Cardiac muscle cell (in vitro differentiated cells and primary cell): ENCODE measurements at places on chromosomes 6 and 20. TPM values are rescaled to one million over a fixed set of nuclear protein-coding genes. Genes with fewer than 3 reads are reported as not detected.

DNA sequence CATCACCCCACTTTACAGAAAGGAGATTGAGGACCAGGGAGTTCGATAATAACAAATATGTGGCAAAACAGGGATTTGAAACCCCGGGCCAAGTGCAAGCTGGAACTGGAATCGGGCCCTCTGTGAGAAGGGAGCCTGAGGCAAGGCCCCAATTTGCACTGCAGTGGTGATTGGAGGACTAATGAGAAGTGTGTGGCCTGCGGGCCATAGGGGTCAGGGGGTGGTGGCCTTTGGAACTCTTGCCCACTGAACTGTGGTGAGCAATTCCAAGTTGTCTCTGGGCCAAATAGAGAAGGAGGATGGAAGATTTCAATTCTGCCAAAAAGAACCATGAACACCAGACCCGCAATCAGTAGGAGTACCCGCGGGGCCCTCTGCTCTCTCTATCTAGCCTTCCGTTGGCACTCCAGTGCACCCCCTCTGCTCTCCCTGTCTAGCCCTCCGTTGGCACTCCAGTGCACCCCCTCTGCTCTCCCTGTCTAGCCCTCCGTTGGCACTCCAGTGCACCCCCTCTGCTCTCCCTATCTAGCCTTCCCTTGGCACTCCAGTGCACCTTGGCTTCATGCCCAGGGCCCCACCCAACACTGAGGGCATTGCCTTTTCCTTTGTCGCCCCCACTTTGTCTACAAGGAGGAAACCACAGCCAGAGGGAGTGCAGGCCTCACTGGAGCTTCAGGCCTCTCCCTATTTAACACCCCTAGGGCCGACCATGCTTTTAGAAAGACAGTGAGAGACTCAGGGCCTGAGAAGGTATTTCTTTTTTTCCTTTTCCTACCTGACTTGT, 6.0 kb upstream of the PTPRA start:
- DNase-seq = no peak

DNA sequence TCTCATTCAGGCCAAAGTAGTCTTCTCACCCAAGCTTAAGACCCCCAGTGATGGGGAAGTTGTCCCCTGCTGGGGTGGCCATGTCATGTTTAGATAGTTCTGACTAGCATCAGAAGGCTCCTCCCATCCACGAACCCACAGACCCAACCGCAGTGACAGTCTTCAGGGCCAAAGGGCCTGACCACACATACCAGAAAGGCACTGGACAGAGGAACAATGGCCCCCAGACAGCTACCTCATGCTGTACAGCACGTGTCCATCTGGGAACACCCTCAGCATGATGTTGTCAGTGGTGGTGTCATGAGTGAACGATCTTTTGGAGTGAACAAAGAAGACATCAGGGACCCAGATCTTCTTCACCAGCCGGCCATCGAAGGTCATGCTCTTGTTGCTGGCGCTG, 46.3 kb downstream of the GABRR2 start:
- no peak for DNase-seq

GRCh38 chr6:142845624-142846458, 99.1 kb downstream of the HIVEP2 start:
- peak; percentile 94 for DNase-seq

GRCh38 chr6:2900821-2901644, 2.1 kb downstream of the SERPINB9 start:
- DNase-seq = peak; percentile 37

- peak; percentile 25 for DNase-seq
Observed at GRCh38 chr6:29602564-29603361, 17.8 kb downstream of the OR2H2 start.

- DNase-seq = no peak
Observed at GRCh38 chr6:91822581-91822980, 1235.7 kb upstream of the MAP3K7 start.

DNA sequence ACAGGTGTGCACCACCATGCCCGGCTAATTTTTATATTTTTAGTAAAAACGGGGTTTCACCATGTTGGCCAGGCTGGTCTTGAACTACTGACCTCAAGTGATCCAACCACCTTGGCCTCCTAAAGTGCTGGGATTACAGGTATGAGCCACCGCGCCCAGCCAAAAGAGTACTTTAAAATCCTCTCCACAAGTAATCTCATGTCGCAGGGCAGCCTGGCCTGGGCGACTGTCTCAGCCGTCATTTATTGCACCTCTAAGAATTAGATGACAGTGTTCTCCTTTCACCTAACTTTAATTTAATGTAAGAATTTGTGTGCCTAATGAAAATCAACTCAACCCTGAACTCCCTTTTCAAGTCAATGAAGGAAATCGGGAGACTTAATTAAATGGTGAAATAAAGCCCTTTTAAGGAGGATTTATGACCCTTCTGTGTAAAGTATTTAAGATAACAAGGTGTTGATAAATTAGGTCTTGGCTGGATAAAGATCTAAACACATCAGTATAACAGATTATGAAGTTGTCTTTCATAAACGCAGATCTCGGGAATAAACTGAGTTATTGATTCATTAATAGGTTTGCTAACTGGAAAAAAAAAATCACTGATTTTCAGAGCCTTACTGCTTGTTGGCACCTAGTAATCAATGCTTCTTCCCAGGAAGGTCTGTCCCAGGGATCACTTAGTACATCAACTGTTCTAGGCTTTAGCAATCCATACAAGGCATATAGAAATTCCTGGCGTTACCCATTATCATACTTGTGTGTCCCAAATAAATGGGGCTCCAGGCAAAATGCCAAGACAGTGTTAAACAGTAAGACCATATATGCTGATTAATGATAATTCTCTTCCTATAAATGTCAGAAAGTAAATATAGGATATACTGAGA, 209.3 kb downstream of the GMDS start:
- DNase-seq = no peak

GRCh38 chr6:36563237-36563927, 16.1 kb upstream of the STK38 start:
- DNase-seq = peak; percentile 11

DNA sequence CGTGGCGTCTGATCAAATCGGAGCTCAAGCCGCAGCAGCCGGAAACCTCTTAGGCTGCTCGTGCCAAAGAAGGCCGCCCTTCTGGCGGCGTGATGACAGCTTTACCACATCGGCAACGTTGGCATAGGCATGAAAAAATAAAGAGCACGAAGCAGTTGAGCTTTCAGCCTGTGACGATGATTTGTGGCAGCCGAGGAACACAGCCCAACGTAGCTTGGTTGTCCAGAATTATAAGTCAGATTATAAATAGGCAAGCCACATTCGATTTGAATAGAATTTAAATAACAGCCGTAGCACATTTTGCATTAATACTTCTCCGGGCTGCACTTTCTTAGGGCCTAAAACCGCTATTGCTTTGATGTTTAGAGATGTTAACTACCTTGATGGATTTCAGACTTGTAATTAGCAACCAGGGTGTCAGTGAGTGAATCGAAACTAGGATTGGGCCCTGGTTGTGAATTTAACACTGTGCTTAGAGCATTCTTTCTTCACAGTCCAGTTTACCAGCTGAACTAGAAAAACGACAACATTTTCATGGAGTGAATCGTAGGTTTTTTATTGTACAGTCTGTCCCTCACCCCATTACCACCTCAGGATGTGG, 864 bp upstream of the BCLAF1 start:
- DNase-seq = peak; percentile 95

- no peak for DNase-seq
Observed at GRCh38 chr6:164859816-164860215, 449.6 kb downstream of the C6orf118 start.

GRCh38 chr6:3957321-3957720, 108.1 kb downstream of the FAM50B start:
- DNase-seq = no peak

DNA sequence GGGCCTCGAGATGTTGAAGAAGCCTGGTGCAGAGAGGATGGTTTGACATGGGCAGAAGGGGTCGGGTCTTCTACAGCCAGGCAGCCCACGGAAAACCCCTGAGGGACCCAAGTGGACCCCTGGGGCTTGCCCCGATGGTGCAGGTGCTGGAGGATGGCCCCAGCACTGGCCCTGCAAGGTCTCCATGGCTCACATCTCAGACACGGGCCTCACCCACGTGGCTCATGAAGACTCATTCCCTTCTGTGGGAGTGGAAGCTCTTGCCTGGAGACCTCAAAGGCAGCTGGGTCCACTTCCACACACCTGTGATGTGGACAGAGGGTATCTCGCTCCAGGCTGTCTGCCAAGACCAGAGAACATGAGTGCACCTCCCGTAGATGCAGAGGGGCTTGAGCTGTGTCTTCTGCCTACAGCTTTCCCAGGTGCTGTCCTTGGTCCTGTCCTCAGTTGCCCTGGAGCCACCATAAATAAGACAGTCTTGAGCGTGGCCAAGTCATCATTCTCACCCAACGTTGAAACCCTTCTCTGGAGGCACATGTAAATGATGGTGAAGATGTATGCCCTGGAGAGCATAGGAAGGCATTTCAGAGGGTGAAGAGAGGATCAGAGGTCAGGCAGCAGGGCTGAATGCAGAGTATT, 108.0 kb downstream of the SYNDIG1 start:
- DNase-seq = peak; percentile 27

GRCh38 chr6:125356884-125357283, 55.1 kb upstream of the HDDC2 start:
- no peak for DNase-seq

DNA sequence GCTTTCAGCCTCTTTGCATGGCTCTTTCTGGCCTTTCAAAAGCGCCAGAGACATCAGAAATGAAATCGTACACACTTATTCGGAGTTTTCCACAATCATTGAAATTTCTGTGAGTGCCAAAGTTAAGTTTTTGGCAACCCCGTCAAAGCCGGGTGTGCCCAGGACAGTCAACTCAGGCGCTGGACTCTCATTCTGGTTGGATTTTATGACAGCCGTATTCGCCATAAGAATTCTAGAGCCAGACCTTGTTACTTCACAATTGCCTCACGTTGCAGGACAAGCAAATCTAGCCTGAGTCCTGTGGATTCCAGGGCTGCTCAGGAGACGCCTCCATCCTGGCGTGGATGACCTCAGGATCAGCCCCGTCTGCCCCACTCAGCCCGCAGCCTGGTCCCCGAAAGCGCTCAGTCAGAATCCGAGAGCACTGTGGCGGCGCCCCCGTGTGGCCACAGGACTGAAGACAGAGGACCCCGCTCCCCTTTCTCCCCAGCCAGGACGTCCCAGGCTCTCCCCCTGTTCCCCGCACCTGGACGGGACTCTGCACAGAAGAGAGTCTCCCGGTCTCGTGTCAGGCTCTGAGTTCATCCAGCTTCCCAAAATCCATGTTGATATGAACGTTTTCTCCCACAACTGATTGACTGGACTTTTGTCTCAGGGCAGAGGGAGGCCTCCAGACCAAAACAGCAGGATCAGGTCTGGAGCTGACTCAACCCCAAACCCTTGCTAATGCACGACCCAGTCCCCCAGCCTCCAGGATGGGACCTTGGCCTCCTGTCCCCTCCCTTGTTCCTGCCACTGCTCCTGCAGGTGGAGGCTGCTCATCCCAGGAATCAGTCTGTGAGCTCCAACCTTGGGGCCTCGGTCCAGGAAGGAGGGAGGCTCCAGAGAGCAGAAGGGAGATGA, 38.2 kb downstream of the MICA start:
- DNase-seq = peak; percentile 72

- DNase-seq = no peak
Observed at GRCh38 chr6:8321671-8322404, 113.5 kb downstream of the SLC35B3 start.

DNA sequence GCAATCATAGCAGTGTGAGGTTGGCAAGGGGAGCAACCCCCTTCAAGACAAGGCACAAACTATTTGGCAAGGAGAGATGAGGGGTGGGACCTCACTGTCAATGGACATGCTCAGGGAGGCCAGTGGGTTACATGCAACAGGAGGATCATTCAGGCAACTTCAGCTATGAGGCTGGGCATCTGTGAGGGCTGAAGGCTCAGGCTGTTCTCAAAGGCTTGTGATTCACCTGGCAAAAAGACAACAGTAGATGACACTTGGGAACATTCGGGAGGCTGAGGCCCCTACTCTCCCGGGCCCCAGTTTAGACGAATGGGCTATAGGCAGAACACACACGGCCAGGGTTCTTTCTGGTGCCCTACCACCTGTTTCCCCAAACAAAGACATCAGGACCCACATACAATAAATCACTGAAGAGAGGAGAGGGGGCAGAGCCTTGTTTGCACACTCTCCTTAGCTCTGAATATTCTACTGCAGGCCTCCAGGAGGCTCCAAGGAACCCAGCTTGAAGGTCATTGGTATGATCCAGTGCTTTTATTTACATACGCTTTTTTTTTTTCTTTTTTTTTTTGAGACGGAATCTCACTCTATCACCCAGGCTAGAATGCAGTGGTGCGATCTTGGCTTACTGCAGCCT, 7.9 kb downstream of the TUBB start:
- DNase-seq = no peak

- DNase-seq = no peak
Observed at GRCh38 chr6:147750413-147750812, 241.9 kb downstream of the SAMD5 start.

DNA sequence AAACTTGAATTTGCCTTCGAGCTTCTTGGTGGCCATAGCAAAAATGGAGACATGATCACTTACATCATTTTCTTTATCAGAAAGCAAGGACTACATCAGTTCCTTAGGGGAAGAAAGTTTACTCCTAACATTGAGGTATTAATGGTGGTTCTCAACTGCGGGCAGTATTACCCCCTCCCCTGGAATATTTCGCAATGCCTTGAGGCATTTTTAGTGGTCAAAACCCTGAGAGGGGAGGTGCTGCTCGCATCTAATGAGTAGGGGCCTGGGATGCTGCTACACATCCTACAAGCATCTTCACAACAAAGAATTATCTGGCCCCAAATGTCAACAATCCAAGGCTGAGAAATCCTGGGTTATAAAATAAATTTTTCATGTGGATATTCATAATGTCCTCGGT, 222.2 kb upstream of the TSHZ2 start:
- no peak for DNase-seq

GRCh38 chr6:44096612-44097011, 30.6 kb downstream of the MRPL14 start:
- DNase-seq = peak; percentile 84

Gene TPD52L1
- 49.2 and 96.3 TPM in 2 replicates for polyA plus RNA-seq

Gene CFAP206
- polyA plus RNA-seq = 0.40 TPM in 1 of 2 replicates, not detected in the other

Gene TMEM74B
- 10.9 and 12.3 TPM in 2 replicates for polyA plus RNA-seq

Gene SNAP25
- 6.3 and 7.1 TPM in 2 replicates for polyA plus RNA-seq

Gene SLPI
- polyA plus RNA-seq = 6.0 TPM in 1 of 2 replicates, not detected in the other

Gene OR2B6
- polyA plus RNA-seq = not detected in 2 replicates

Gene C6orf15
- not detected in 2 replicates for polyA plus RNA-seq

Gene MUCL3
- 0.12 TPM in 1 of 2 replicates, not detected in the other for polyA plus RNA-seq

Gene CDSN
- not detected in 2 replicates for polyA plus RNA-seq

Gene KDM1B
- polyA plus RNA-seq = 1.5 and 1.6 TPM in 2 replicates

Gene OPRM1
- polyA plus RNA-seq = not detected in 2 replicates

Gene EPHA7
- polyA plus RNA-seq = 35.8 and 39.5 TPM in 2 replicates
